T-helper 2 cell treated with Interferon-gamma antibody and Interleukin-4, amounts not matched to agents 100 ng/mL and 5 ng/mL, for 36 hours (primary cell): ENCODE measurements at places on chromosomes 16 and 17. TPM values are rescaled to one million over a fixed set of nuclear protein-coding genes. Genes with fewer than 3 reads are reported as not detected.

The MT1H gene
- total RNA-seq = 1.7 and 4.8 TPM in 2 replicates

The TIMP2 gene
- 1.5 and 1.6 TPM in 2 replicates for total RNA-seq

The ITGAX gene
- 41.7 and 42.7 TPM in 2 replicates for total RNA-seq

The CPPED1 gene
- 19.3 and 22.1 TPM in 2 replicates for total RNA-seq

The FAM171A2 gene
- total RNA-seq = 0.16 and 0.34 TPM in 2 replicates

The DDX52 gene
- 33.9 and 35.0 TPM in 2 replicates for total RNA-seq

The KIF2B gene
- total RNA-seq = not detected in 2 replicates

The ZFHX3 gene
- 1.2 and 1.3 TPM in 2 replicates for total RNA-seq
